ENCODE measurements at places on chromosomes 4 and X. TPM values are rescaled to one million over a fixed set of nuclear protein-coding genes. Genes with fewer than 3 reads are reported as not detected.

SRPK3 gene
- total RNA-seq: 0.58 TPM

TIGD4 gene
- total RNA-seq: 0.17 TPM

UNC5C gene
- total RNA-seq: 2.5 TPM

STARD8 gene
- 7.3 TPM for total RNA-seq

DAPP1 gene
- not detected for total RNA-seq

LINC00632 gene
- 1.7 TPM for total RNA-seq

DRD5 gene
- total RNA-seq: not detected

BEX5 gene
- not detected for total RNA-seq

GAGE1 gene
- not detected for total RNA-seq

RAB33A gene
- total RNA-seq: 3.8 TPM

CTAG1A gene
- total RNA-seq: not detected

SYTL5 gene
- 2.8 TPM for total RNA-seq

SERPINA7 gene
- not detected for total RNA-seq

ERAS gene
- total RNA-seq: not detected

TNIP3 gene
- total RNA-seq: 0.17 TPM

PLAC1 gene
- total RNA-seq: 2.2 TPM

CABS1 gene
- not detected for total RNA-seq

TMEM150C gene
- total RNA-seq: 0.15 TPM

DOCK11 gene
- total RNA-seq: 39.4 TPM

TIGD2 gene
- total RNA-seq: 9.6 TPM

DCX gene
- not detected for total RNA-seq

FOXR2 gene
- total RNA-seq: not detected

TIMM8A gene
- 3.9 TPM for total RNA-seq

SMIM31 gene
- not detected for total RNA-seq

POU3F4 gene
- not detected for total RNA-seq

RNF128 gene
- total RNA-seq: 7.4 TPM

AADAT gene
- total RNA-seq: 3.9 TPM

Data from smooth muscle cell of trachea (primary cell).